Omental fat pad (tissue), 4 donors: ENCODE measurements at places on chromosomes 7 and 10. TPM values are rescaled to one million over a fixed set of nuclear protein-coding genes. Genes with fewer than 3 reads are reported as not detected.

Gene VPS50
- total RNA-seq, result 11.3 TPM

DNA sequence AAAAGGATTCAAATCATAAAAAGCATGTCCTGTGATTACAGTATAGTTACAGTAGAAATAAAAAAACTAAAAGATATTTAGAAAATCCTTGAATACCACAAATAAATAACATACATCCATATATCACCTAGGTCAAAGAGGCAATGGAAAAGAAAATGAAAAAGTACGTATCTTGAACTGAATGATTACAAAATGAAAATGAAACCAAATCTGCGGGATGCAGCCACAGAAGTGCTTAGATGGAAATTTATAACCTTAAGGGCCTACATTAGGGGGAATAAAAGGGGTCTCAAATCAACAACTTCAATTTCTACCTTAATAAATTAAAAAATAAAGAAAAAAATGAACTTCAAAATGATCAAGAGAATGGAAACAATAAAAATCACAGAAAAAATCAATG, 879.0 kb upstream of the CELF2 start:
- DNase-seq, result no peak

- DNase-seq, result no peak
Measured at GRCh38 chr7:134245253-134245652, 71.5 kb downstream of the SLC35B4 start.

DNA sequence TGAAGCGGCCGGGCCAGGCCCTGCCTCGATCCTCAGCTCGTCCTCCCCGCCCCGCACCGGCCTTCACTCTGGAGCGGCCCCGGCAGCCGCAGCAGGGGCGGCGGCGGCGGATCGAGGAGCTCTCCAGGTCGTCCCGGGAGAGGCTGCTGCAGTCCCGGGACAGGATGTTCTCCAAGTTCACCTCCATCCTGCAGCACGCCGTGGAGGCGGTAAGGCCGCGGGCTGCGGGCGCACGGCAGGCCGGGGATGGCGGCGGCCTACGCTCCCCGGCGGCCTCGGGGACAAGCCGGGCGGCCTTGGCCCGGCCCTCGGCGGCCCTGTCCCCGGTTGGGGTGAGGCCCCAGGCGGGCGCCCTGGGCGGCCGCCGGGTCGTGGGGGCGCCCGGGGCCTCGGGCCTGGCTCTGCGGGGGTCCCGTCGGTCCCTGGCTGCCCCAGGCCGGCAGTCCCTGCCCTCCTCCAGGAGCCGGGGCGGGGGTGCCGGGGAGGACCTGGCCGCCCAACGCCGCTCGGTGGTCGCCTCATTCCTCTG, 399 bp downstream of the FHIP2A start:
- no peak for DNase-seq

- no peak for DNase-seq
Measured at GRCh38 chr7:42180806-42181205, 56.2 kb downstream of the GLI3 start.

DNA sequence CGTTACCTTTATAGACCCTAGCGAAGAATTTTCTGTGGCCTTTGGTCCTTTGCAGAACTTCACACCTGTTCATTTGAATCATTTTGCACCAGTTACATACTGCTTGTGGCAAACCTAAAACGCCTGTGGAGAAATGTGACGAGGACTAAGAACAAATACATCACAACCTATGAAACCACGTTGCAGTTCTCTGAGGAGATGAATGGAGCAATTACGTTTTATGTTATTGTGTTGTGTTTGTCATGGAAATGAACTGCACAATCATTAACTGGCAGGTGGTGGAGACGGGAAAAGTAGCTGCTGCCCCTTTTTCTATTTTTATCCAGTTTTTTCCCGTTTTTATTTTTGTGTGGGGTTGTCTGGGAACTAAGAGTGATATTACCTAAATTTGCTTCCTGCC, 505.5 kb downstream of the SDK1 start:
- no peak for DNase-seq
